ENCODE measurements at places on chromosomes 1 and 21.

DNA sequence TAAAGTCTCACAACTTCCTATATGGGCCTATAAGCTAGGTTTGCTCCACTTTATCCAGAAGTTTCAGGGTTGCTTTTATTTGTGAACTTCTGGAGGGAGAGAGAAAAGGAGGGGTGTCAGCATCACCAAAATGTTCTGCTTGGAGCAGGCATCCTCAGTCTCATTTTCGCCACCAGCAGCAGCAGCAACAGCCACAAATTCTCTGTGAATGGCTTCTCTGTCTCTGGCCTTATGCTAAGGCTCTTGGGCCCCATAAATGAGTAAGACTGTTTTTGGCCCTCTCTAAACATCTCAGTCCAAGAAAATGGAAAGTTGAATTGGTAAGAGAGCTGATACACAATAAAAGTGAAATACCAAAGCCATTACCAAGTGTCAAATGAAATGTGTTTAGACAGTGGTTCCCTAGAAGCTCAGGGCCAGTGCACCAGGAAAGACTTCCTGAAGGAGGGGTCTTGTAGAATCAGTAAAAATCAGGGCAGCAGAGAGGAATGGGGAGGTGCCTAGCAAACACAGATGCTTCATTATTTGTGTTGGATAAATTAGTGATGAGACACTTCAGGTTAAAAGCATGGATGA is 53.0 kb upstream of the SPATA6 start:
- no peak for DNase-seq

DNA sequence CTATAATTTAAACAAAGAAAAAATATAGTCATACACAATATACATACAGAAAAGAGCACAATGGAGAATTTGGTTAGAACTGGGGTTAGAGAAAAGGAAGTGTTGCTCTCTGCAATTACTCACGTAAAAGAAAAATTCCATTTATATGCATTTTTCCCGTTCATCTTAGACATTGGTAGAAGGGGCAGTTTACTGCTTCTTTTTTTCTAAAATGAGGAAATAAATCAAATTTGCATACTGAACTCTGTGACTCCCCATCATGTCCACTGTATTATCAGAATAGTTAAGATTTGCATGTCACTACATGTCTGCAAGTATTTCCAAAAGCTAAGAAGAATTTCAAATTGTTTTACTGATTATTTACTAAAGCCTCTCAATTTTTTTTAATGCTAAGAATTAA is 44.1 kb upstream of the C1orf105 start:
- DNase-seq = no peak

DNA sequence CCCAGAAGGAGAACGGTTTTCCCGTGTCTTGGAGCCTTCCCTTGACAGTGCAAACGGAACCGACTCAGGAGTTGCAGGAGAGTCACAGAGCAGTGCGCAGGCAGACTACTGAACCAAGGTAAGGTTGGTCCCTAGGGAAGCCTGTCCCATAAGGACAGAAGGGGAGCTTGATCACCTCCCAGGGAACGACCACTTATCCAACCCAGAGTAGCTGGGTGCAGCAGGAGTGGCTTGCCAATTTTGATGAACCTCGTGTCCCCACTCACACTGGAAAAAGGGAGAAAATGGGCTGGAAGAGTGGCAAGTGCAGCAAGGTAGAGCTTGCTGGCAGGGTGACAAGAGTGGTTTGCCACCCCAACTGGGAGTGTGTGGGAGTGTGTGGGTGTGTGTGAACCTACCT is 95.1 kb downstream of the LIPI start:
- no peak for DNase-seq

DNA sequence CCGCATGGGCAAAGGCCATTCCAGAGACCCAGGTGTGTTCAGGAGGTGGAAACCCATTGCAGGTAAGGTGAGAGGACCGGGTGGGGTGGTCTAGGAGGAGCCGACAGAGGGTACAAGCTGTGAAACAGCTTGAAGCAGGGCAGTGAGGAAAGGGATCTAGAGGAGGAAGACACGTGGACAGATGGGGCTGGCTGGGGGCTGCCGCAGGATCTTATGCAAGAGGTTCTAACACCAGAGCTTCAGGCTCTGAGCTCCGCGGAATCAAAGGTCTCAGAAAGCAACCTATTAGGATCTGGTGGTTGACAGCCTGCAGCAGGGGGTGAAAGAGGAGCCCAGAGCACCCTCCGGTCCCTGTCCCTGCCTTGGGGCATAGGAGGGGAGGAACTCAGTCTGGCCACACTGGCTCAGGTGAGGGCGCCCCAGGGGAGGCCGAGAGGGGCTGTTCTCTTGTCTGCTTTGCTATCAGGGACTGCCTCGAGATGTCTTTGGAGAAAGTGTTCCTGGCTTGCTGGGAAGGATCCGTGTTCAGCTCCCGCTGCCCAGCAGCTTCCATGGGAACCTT is 1.9 kb downstream of the TFF1 start:
- no peak for DNase-seq

DNA sequence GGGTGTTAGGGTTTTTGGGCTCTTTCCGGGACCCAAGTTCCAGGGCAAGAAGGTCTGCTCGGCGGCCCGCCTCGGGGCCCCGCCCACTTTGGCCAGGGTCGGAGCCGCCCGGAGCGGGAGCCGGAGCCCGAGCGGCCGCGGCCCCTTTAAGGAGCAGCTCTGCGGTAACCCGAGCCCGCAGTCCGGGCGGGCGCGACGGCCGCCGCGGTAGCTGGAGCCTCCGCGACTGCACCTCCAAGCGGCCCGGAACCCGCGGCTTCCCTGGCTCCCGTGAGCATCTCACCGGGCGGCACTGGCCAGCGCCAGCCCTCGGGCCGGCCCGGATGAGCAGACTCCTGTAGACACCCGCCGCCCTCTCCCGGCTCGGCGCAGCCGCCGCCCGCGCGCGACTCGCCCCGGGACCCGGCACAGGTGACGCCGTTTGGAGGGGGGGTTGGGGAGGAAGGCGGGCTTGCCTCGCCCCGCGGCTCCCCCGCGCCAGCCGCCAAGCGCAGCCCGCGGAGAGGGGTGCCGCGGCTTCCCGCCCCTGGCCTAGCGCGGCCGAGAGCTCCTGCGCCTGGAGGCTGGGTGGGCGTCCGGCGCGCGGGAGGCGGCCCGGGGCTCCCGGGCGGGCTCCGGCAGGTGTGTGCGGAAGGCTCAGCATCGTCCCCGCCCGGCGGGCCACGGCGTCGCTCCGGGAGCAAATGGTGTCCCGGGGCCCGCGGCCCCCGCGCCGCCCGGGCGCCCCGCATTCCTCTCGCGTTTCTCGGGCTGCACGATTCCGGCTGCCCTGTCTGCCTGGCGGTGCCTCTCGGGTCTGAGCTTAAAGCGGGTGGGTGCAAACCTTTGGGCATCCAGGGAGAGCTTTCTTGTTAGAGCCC is at the start of gene TLCD4:
TSS of gene TLCD4 (plus strand) at position 149 of the 860 bp plus-strand sequence. CDS start 26,547 bp downstream, outside the sequence.
- DNase-seq = peak; percentile 35
